ENCODE measurements at places on chromosomes 1 and 21. TPM values are rescaled to one million over a fixed set of nuclear protein-coding genes. Genes with fewer than 3 reads are reported as not detected.

DNA sequence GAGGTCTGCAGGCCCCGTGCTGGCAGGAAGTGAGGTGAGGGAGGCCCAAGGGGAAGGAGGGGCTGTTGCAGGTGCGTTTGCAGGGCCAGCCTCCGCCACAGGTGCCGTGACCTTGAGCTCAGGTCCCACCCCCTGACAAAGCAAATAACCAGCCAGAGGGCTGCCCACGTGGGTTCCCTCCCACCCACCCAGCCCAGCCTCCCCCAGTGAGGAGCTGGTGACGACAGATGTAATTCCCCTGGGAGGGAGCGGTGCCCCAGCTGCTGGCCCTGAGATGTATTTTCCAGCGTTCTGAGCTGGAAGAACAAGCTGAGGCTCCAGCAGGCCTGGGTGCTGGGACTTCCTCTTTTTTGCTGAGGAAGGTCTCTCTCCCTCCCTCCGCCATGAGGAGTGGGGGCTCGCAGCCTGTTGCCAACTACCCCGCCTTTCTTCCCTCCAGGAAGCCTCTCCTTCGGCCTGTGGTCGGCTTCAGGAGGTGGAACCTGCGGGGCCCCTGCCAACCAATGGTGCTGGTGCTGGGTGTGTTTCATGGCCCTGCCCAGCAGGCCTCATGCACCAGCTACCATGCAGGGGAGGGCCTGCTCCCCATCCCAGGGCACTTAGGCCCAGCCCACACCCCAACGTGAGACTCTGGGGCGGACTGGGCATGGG is 153.2 kb downstream of the PRDM16 start:
- DNase-seq = no peak

- DNase-seq = no peak
These were observed 41.4 kb upstream of the NFASC start for GRCh38 chr1:204829133-204829825.

GRCh38 chr1:162736184-162736583 is 54.3 kb upstream of the HSD17B7 start:
- no peak for DNase-seq

DNA sequence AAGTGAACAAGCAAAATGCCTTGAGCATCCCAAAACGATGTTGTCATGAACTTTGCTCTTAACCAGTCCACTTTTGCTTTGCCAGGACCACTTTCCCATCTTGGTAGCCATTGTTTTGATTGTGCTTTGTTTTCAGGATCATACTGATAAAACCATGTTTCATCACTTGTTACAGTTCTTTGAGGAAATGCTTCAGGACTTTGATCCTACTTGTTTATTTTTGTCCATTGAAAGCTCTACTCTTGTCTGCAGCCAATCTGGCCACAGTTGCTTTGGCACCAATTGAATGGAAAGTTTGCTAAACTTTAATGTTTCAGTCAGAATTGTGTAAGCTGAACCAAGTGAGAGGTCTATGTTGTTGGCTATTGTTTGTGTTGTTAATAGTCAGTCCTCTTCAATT is 12.8 kb downstream of the PLPPR4 start:
- no peak for DNase-seq

Gene OR2T11
- not detected for total RNA-seq

Gene TMEM51
- total RNA-seq = 16.0 TPM

- DNase-seq = no peak
These were observed 100.7 kb upstream of the PDE4B start for GRCh38 chr1:65691972-65692371.

DNA sequence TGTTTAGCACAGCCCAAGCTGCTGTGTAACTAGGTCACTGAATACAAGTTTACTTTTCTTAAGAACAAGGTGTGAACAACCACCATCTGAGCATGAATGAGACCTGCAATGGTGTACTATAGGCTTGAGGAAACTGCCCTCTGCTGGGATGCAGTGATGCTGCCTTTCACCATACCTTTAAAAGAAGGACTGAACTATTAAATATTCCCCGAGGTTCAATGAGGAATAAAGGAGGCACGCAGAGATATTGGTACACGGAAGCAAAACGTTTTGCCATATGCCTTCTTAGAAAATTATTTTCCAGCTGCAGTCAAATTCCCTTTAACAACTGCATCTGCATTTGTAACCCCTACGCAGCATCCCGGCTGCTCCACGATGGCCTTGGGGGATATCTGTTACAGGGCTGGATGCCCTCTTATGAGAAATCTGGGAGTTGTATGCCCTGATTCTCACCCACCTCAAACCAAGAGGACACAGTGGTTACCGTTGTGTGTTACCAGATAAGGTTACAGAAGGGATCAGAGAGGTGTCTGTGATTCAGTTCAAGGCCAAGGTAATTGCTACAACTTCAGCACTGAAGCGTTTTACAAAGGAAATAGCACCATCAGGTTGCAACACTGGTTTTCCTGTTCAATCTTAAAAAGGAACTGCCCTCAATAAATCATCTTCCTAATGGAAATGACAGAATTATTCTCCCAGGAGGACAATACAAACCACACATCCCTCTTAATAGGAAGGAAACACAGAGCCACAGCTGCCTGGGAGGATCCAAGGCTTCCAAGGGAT is 470.5 kb downstream of the LTN1 start:
- no peak for DNase-seq

- no peak for DNase-seq
These were observed 11.6 kb downstream of the IL6R start for GRCh38 chr1:154416471-154417337.

- no peak for DNase-seq
These were observed 50.4 kb downstream of the INAVA start for GRCh38 chr1:200945111-200945510.

GRCh38 chr1:117732956-117733355 is 127.1 kb downstream of the TENT5C start:
- no peak for DNase-seq

DNA sequence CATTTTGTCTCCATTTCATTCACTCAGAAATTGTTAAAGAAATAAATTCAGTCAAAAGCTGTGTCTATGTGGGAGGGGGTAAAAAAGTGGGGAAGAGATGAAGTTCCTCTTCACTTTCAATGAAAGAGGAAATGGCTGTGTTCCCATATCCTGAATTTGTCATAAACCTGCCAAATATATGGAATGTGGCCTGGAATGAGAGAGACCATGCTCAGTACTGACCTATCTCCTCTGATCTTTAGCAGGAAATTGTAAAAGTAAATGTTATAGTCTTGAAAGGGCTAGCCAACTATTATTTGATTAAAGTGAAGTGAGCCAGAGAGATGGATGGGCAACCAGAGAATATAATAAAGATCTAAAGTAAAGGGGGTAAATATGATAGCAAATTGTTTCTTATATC is 130.3 kb upstream of the C21orf91 start:
- DNase-seq = no peak

GRCh38 chr1:20493839-20494608 is 8.0 kb upstream of the CAMK2N1 start:
- peak; percentile 92 for DNase-seq

Gene TTLL10
- not detected for total RNA-seq

Gene KCNJ15
- not detected for total RNA-seq

DNA sequence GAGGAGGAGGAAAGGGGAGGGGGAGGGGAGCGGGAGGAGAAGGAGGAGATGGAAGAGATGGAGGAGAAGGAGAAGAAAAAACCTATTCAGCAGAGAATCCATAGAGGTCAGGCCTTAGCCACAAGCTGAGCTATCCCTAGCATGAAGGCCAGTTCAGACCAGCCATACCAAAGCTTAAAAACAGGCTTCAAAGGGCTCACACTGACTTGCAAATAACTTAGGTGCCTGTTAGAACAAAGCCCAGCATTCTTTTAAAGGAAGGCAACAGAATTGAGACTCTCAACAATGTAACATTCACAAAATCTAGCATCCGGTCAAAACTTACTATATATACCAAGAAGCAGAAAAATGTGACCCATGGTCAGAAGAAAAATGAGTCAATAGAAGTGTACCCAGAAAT is 43.6 kb upstream of the IFFO2 start:
- DNase-seq = no peak

DNA sequence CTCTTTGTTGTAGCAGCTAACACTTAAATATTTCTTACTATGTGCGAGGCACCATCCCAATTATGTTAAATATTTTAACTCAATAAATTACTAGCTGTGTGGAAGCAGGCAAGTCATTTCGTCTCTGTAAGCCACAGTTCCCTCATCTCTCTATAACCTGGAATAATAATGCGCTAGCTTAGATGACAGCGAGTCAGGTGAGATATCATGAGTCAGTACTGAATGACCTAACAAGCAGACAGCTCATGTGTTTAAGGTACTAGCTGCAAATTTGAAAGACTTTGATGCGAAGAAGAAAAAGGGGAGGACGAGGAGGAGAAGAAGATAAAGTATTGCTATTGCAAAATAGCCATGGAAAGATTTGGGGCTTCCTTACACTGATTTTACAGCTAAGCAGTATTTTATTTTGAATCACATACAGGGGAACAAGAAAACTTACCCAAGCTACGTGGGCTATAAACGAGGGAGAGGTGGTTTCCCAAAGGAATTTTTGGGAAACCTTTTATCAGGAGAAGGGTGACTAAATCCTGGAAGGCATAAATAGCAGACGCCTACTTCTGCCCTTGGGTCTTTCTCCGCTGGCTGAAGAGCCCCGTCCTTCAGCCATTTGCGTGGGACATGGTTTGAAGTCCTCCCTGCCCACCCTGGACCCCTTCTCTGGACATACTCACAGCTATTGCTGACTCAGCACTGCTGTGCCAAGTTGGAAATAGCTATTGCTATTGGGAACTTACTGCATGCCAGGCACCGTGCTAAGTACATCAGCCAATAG is 8.9 kb downstream of the CITED4 start:
- no peak for DNase-seq

Gene SLAMF1
- 0.16 TPM for total RNA-seq

Gene OR10J1
- total RNA-seq = not detected

DNA sequence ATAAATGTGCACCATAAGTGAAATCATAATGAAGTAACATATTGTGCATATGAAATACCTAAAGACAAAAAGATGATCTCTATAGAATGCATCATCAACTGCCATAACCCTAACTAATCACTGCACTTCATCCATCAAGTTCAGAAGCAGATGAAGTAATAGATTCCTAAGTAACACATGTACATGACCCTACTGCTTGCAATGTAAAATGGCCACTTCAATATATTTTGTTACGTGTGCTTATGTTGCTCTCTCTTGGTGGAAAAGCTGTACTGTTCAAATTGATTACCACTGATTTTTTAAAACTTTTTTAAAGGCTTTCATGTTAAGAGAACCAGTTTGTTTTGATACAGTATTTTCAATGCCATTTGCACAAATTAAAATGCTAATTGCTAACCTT is 141.8 kb downstream of the TTLL7 start:
- DNase-seq = no peak

DNA sequence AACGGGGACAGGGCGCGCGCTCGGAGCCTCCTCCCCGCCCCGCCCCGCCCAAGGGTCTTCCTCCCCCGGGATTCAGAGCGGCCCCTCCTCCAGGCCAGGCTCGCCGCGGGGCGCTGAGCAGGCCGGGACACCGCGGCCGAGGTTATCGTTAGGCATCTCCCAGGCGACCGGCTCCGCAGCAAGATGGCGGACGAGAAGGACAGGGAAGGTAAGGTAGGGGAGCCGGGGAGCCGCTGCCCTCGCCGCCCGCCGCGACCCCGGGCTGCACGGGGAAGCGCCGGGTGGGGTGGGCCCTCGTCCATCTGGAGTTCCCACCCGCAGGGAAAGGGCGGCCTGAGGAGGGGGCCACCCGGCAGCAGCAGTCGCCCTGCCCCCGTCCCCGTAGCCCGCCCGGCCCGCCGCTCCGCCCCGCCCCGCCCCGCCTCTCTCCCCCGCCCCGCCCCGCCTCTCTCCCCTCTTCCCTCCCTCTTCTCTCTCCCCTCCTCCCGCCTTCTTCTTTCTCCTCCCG is 105.9 kb upstream of the HNRNPU start:
- no peak for DNase-seq

DNA sequence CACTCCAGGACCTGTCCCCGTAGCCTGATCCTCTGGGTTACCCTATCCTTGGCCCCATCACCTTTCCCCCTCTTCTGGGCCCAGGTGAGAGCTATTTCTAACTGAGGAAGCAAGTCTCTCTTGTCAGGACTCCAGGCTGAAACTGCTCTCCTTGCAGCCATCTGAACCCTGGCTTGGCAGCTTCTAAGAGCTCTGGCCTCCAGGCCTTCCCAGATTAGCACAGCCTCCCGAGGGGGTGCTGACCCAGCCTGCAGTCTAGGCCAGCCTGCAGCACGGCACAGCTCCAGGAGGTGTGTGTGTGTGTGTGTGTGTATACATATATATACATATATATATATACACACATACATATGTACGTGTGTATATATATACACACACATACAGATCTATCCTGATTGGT is 17.4 kb downstream of the CACNA1S start:
- no peak for DNase-seq

- no peak for DNase-seq
These were observed 456.8 kb downstream of the SETD4 start for GRCh38 chr21:35603494-35603893.

DNA sequence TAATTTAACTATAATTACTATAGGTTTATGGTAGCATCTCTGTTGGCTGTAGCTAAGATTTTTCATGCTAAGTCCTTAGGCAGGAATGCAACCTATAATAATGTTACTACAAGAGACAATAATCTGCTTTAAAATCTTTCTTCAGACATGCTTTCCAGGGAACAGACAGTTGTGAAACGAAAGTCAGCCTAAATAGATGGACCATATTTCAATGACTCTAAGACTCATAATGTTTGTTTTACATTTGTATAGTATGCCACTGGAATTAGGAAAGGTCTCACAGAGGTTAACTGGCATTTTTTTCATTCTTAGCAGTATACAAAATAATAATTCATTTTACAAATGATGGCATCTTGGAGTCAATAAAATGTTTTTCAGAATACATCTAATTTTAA is 8.1 kb downstream of the RERE start:
- no peak for DNase-seq

DNA sequence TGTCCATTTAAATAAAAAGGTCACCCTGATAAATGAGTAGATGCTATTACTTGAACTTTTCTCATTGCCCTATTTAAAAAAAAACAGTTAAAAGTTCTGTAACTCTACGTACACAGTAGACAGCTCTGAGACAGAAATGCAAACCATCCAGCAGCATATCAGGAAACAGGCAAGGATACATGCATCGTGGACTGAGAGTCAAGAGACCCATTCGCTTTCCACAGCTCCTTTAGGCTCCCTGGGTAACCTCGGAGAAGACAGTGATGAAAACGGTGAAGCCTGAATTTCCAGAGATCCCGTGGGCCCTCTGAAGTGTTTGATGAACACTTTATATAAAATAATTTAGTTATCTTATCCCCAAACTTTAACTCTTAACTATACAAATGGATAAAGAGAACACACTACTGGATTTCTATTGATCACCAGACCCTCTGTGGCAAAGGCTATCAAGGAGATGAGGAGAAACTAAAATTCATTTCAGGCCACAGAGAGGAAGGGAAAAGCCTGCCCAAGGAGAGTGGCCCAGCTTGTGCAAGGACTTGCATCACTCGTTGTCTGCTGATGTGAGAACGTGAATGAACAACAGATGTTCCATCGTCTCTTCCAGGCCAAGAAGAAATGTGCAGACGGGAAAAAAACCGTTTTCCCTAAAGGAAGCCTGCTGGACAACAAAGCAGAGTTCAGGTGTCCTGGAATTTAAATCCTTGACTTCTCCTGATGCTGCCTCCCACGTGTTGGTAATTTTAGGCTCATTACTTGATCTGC is 131.0 kb downstream of the TGFBR3 start:
- DNase-seq = peak; percentile 88

- DNase-seq = no peak
These were observed 167.9 kb downstream of the ASTN1 start for GRCh38 chr1:176996456-176997090.
